ENCODE measurements at places on chromosomes 5 and 9.
A peak's percentile ranks its signal among the peaks of the same experiment; 100 is the strongest.

DNA sequence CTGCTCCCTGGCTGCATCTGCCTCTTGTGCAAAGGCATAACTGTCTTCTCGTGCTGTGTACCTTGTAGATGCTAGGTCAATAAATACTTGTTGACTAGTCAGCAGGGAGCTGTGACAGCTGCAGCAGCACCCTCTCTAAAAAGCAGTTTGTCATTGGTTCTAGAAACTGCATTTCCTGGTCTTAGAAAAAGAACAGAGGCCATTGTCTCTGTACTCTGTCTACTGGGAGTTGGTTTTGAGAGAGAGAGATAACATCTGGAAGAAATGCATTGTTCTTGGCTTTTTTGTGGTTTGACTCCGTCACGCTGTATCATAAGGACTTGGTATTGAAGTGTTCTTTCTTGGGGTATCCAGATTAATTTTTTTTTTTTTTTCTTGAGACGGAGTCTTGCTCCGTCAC is 32.3 kb downstream of the SH3GLB2 start:
- DNase-seq: no peak

DNA sequence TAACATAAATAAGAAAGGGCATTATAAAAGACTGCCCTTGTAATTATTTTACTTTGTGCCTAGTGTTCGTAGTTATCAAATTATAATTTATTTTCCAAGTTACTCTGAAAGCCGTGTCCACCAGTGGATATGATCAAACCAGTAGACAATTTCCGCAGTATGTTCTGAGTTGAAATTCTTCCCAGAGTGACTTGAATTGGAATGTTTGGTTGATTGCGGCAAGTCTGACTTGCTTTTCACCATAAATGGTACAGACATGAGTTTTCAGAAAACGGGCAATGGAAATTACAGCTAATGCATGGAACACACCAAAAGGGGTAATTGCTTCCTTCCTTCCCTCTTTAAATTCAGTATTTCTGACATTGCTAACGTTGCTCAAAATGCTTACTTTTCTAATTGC is 56.6 kb downstream of the CHSY3 start:
- DNase-seq: no peak

DNA sequence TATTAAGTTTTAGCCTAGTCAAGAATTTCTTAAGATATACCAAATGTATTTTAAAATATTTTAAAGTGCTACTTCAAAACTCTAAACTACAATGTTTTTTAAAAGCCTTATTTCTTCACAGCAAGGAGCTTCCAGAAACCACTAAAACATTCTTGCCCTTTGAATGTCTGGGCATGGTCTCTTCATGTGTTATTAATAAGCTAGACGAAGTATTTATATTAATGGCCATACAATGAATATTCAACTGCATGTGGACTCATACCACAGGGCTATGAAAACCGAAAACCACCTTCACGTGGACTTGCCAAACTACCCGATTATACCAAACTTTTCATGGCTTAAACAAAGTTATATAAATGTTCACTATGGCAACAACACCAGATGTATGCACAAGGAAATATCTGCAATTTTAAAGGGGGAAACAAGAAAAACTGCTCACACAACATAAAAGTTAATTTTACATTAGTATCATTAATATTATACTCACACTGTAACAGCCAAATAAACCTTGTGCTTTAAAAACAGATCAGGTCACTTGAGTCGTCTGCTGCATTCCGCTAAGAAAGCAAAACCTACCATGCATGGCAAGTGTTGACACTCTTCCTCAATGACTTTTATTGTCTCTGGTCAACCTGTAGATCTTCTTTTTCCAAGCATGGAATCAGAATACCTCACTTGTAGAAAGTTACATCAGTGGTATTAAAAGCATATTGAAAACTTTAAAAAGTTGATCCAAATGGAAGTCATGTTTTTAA is 246.3 kb downstream of the BNC2 start:
- DNase-seq: no peak

GRCh38 chr9:97851446-97851883 is 1.6 kb upstream of the FOXE1 start:
- DNase-seq: no peak

DNA sequence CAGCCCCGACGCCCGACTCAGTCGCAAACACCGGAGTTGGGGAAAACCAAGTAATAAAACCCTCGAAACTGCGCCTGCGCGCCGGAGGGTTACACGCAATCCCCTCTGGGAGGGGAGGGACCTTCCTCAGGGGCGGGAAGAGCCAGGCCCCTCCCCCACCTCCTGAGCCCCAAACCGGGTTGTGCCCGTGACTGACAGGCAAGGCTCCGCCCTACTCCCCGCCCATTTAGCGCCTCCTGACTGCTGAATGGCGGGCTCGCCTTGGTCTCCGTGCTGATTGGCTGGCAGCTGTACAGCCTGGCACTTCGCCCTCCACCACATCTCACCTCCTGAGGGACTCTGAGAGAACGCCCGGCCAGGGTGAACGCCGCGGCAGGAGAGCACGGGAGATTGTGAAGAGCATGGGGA is at the start of gene PRDM9:
Gene PRDM9, plus strand, starts transcription at position 332 of the 408 bp plus-strand sequence. CDS start 1,425 bp downstream, outside the sequence.
- DNase-seq: no peak

- DNase-seq: no peak
Observed at GRCh38 chr5:142542906-142543305, 143.0 kb downstream of the FGF1 start.

DNA sequence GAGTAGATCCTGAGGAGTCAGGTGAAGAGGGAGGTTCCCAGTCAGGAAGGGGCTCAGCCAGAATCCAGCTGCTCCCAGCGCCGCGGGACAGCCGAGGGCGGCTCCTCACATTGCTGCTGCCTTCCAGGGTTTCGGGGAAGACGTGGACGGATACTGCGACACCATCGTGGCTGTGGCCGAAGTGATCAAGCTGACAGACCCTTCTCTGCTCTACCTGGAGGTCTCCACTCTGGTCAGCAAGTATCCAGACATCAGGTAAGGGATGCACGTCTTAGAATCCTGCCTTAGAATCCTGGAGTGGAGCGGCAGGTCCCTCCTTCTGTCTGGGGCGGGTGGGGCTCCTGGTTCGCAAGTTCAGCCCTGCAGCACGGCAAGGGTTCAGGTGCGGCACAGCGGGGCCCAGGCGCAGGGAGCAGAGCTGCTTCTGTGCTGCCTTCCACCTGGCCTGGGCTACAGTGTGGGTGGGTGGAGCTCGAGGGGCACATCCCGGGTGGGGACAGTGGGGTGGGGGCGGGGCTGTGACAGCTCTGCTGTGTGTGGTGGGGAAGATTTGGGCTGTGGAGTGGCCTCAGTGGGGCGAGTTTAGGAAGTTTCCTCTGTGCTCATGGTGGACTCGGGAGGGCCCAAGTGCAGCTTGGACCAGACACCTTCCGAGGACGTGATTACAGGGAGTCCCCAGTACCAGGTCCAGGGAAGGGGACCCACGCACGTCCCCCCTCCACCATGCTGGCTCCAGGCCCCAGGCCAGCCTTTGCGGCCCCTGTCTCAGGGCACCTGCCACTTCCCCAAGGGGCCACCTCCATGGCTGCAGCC is 22.8 kb downstream of the EXOC3 start:
- DNase-seq: no peak

- DNase-seq: no peak
Observed at GRCh38 chr5:149348518-149348917, 3.2 kb downstream of the GRPEL2 start.

DNA sequence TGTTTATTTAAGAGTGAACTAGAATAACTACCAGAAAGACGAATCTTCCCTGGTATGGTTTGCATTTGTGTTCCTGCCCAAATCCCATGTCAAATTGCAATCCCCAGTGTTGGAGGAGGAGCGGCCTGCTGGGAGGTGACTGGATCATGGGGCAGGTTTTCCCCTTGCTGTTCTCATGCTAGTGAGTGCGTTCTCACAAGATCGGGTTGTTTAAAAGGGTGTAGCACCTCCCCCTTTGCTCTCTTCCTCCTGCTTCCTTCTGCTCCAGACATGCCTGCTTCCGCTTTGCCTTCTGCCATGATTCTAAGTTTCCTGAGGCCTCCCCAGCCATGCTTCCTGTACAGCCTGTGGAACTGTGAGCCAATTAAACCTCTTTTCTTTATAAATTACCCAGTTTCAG is 210.3 kb upstream of the TBC1D2 start:
- no peak for DNase-seq

DNA sequence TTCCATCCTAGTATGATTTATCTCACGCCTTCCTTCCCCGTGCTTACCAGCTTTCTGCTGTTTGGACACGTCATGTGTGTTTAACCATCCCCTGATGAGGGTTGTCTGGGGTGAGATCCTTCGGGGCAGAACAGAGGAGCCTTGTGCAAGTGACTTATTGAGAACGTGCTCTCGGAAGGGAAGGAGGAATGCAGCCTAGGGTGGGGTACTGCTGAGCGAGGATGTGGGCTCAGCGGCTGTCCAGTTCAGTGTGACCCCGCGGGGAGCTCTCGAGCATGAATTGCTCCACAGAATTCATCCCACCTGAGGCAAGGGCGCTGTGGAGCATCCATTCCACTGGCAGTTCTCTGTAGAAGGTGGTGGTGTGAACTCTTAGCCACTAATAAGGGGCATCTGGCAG is 4.0 kb downstream of the MYOZ3 start:
- DNase-seq: no peak

DNA sequence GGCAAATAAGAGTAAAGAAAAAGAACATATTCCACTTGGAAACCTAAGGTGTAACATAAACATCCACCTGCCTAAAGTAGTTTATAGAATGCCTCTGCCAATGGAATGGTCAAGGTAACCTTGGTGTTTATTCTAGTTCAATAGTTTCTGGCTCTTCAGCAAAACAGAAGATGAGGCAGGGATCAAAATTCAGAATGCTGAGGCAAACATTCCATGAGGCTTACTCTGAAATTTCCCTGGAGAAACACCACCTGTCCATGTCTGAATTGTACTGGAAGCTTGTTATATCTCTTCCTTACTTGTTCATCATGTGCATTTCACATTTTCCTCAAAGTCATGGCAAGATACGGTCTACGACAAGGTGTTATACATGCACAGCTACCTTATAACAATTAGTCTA is 1862.4 kb upstream of the ACO1 start:
- DNase-seq: no peak

- no peak for DNase-seq
Observed at GRCh38 chr5:133664422-133664821, 52.1 kb upstream of the FSTL4 start.

GRCh38 chr5:81402192-81402930 is 8.4 kb upstream of the ACOT12 start:
- no peak for DNase-seq

DNA sequence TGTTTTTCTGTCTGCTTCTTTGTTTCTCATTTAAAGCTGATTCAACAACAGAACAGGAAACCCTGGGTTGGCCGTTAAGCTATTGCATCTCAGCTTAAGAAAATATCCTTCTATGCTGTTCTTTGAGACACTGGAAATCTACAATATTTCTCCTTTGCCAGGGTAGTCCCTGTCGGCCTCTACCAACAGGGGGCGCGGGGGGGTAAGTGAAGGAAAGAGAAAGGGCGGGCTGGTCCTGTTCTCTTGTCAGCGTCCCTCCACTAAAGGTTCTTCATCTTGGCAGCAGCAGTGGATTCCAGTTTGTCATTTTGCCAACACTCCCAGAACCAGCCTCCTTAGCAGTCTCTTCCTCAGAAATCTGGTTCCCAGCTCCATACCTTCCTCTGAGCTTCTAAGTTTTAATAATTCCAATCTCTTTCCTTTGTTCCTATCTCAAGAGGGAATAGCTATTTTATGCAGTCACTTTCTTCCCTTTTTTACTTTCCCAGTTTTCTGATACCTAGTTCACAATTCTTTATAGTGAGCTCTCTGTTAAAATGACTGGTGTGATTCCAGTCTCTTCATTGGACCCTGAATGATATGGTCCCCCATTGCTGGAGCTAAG is 222.3 kb downstream of the GLIS3 start:
- peak; percentile 28 for DNase-seq

DNA sequence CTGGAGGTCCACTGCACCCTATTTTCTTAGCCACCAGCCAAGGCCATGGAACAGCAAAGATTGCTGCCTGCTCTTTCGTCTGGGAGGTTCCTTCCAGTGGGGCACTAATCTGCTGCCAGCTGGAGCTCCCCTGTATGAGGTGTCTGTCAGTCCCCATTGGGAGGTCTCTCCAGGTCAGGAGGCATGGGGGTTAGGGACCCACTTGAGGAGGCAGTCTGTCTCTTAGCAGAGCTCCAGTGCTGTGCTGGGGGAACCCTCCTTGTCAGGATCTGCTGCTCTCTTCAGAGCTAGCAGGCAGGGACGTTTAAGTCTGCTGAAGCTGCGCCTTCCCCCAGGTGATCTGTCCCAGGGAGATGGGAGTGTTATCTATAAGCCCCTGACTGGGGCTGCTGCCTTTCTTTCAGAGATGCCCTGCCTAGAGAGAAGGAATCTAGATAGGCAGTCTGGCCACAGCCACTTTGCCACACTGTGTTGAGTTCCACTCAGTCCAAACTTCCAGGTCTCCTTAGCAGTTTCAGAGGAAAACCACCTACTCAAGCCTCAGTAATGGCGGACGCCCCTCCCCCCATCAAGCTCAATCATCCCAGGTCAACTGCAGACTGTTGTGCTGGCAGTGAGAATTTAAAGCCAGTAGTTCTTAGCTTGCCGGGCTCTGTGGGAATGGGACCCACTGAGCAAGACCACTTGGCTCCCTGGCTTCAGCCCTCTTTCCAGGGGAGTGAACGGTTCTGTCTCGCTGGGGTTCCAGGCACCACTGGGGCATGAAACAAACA is 317.7 kb downstream of the LRRC70 start:
- no peak for DNase-seq

DNA sequence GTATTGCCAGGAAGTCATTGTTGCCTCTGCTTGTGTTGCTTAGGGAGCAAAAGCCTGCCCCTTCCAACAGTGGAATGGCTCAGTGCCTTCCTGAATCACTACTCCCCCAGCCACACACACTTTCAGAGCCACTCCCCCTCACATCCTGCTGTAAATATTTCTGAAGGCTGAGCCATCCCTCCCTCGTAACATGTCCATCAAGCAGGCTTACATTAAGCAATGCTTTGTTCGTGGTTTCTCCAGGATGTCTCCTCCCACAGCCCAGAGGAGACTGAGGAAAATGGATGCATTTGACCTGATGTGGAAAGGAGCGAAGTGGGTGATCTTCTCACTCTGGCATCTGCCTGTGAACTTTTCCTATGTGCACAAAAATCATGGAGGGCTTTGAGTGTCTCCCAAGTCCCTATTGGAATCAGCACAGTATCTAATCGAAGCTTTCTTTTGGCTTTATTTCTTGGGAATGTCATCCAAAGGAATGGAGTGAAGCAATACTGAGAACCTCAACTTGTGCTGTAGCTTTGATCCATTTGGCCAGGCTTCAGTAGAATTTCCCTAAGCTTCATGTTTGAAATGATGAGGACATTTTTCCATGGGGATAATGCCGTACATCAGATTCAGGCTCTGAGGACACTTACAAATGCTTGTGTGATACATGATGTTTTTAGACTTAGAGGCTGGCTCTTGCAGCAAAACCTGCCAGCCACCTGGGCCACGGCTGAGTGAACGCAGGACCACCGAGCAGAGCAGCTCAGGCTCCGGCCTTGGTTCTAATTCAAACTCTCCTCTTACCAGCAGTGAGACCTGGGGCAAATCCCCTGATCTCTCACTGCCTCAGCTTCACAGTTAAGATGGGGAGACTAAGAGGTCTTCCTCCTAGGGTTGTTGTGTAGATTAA is 389.1 kb downstream of the ENC1 start:
- DNase-seq: no peak

- no peak for DNase-seq
Observed at GRCh38 chr9:111034170-111034897, 3.9 kb downstream of the LPAR1 start.

- no peak for DNase-seq
Observed at GRCh38 chr5:124398460-124398859, 348.0 kb downstream of the ZNF608 start.
